HuH-7 (cell line): ENCODE measurements at places on chromosomes 6 and 20.

DNA sequence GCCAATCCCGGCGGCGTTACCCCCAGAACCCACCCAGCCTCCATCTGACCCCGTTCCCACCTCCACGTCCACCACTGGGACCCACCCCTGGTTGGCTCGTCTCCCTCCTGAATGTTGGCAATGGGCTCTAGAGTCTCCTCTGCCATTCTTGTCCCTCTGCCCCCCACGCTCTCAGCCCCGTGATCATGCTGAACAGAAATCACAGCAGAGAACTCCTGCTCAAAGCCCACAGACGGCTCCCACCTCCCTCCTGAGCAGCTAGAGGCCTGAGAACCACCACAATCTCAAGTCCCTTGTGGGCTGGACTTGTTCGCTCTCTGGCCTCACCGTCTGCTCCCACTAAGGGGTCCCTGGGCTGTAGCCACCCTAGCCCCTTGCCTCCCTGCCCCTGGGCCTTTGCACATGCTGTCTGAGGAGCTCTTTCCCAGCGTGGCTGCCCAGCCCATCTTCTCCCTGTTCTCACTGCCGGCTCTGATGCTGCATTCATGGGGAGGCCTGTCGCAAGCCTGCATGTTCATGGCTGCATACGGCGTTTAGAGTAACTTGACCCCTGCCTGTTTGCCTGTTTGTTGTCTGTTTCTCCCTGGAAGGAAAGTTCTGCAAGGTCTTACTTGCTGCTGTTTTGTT lies 11.2 kb upstream of the FRMD1 start:
- no peak for DNase-seq

GRCh38 chr6:113540466-113540865 lies 316.7 kb upstream of the MARCKS start:
- DNase-seq = no peak

- DNase-seq = no peak
These were observed 77.5 kb upstream of the NT5E start for GRCh38 chr6:85372188-85372914.

DNA sequence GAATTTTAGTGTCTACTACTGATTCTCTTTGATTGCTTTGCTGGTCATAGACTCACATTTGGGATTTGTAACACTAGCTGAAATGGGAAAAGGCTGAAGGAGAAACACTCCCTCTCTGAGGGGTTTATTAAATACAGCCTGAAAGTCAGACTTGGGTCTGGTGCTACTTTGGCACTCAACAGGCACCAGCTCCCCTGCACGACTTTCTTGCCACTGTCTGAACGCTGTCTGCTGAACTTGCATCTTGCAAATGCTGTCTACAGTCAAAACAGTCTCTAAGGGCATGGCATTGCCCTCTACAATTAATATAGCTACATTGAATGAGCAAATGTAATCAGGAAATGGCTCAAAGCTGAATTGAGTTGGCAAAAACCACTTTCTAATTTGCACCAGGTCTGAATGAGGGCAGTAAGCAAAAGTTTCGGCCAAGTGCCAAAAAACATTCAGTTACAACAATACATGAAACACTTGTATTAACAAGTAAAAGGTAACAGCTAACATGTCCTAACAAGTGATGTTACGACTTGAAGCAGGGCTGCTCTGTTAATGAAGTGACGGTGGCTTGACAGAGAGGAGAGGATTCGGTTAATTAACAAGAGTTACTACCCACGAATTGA lies 119.5 kb downstream of the FOXC1 start:
- DNase-seq = no peak

DNA sequence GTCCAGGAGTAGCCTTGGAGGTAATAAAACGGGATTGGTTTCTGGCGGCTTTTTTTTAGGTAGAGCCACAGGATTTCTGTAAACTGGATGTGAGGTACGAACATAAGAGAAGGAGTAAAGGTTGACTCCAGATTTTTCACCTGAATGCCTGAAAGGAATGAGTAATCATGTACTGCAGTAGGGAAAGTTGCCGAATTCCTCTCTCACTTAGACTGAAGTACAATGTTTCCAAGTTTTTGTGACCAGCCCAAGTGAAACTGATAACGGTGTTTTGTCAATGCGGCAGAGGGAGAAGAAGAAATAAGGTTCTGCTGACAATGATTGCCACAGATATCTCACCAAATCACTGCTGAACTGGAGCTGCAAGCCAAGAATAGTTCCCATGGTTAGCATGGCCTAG lies 75.0 kb downstream of the VTA1 start:
- no peak for DNase-seq

- no peak for DNase-seq
These were observed 1.1 kb downstream of the CITED2 start for GRCh38 chr6:139373154-139373927.

GRCh38 chr6:20927130-20927860 lies 393.0 kb downstream of the CDKAL1 start:
- DNase-seq = no peak

DNA sequence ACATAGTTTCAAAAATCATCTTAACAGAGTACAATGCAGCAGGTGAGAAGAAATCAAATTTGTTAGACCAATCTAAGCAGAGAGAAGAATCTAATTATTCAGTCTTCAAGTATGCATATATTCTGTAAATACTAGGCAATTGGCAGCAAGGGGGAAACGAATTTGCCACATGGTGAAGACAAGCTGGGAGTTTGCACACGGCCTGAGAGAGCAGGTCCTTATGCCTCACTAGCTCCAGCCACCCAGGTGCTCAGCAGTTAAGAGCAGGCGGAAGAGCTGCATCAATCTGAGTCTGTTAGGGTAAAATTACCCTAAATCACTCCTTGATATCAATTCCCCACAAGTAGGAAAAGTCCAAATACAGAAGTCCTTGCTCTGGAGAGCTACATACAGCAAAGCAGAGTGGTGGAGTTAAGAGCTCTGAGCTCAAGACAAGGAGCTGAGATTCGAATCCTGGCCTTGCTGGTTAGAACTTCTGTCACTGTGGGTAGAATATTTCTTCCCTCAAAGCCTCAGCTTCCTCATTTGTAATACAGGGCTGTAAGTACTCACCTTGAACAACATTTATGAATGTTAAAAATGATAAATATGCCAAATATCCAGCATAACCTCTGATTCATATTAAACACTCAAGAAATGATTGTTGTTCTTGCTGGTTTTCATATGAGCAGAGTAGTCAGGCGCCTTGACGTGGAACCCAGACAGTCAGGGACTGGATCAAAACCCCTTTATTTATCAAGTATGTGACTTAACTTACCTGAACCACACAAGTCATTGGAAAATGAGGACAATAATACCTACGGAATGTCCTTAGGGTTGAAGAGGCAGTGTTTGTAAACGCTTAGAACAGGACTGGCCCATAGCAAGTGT lies 444.2 kb downstream of the CDH26 start:
- no peak for DNase-seq

DNA sequence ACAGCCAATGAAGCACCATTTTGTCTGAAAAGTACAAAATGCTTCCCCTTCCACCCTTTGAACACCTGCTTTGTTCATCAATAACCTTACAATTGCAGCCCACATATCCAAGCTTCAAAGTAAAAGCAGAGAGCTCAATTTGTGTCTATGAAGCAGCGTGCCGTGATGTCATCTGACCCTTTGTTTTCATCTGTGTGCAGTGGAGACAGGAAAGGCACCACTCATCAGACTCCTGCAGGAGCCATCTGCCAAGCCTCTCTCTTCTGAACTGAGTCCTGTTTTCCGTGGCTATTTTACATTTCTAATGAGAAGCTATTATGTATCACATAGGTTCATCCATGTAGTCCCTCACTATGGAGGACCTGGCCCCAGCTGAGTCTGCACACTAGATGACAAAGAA lies 7.5 kb upstream of the LY86 start:
- no peak for DNase-seq

DNA sequence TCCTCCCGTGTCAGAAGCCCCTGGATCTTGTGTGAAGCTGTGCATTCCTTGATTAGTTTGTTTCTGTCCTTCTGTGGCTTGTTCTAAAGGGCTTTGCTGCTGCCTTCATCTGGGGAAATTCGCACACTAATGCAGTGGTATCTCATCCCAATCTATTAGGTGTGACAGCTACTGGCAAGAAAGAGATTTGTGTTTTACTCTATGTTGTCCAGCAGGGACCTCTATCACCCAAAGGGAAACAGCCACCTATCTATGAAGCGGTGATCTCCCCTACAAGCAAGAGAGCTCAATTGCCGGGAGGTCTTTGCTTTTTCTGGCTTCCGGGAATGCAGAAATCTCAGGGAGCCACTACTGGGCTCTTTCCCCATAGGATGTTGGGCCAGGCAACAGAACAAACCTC lies 151.8 kb downstream of the NRN1 start:
- DNase-seq = no peak

DNA sequence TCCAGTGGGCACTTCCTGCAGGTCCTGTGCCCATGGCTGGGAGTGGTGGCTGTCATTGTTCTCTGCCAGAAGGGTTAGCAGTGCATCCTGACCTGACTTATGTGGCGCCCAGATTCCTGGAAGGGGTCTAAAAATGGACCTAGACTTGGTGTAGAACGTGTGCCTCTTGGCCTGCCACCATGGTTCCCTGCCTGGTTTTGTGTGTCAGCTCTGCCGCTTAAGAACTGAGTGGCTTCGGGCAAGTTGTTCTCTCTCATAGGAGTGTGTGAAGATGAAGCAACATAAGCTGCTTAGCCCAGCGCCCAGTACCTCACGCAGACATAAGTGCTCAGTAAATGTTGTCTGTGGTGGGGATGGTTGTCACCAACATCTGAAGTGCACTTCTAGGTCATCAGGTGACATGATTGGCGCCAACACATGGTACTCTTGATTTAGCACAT lies 52.1 kb downstream of the PTPN1 start:
- DNase-seq = no peak

- DNase-seq = no peak
These were observed 292.6 kb upstream of the NT5E start for GRCh38 chr6:85157311-85157710.
